ENCODE measurements at places on chromosomes 2 and 18. TPM values are rescaled to one million over a fixed set of nuclear protein-coding genes. Genes with fewer than 3 reads are reported as not detected.

DNA sequence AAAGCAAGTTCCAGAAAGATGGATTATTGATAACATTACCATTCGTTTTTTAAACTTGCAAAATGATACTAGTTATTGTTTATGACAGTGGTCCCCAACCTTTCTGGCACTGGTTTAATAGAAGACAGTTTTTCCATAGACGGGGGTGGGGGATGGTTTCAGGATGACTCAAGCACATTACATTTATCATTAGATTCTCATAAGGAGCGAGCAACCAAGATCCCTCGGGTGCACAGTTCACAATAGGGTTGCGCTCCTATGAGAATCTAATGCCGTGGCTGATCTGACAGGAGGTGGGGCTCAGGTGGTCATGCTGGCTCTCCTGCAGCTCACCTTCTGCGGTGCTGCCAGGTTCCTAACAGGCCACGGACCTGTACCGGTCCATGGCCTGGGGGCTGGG lies 86.2 kb downstream of the BCL2 start:
- DNase-seq, result no peak

DNA sequence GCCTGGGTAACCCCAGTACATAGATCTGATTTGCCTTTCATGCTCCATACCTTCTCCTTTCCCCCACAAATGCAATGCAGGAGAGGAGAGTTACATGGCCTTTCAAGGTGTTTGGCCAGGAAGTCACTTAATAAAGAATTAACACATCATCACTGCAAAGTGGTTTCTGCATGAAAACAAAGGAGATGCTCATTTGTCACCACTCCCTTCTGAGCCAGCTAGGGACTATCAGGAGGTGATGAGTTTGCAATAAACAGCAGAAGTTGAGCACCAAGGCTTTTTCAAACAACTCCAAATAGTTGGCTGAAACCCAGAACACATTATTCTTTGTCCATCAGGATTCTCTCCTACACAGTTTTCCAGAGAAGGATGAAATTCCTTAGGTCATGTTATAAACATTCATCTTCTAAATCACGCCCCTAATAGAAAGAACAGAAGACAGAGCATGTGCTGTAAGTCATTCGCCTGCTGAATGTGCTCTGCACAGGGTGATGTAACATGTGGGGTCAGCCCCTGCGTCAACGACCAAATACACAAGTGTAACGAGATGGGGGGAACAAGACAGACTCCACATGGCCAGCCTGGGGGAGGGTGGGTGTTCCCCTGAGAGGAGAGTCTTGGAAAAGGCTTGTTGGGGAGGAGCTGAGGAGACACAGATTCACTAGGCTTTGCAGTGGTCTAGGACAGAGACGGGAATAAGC lies 87.3 kb upstream of the RMDN2 start:
- DNase-seq, result no peak

DNA sequence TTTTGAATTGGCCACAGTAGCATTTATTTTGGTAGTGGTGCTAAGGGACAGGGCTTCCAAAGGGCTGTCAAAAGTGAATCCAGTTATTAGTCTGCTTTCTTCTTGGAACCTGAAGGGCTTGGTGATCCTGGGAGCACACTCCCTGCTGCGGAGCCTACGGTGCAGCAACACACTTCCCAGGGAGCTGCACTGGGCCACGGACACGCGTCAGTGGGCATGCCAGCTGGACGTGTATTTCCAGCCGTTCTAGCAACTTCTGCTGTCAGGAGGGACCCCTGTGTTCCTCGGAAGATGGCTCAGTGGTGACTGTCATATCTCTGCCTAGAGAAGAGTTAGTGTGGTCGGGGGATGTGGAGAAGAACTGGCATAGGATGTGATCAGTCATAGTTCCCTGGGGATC lies 204.6 kb downstream of the SOCS6 start:
- no peak for DNase-seq

- no peak for DNase-seq
Observed at GRCh38 chr2:237199577-237199976, 113.9 kb downstream of the COPS8 start.

DNA sequence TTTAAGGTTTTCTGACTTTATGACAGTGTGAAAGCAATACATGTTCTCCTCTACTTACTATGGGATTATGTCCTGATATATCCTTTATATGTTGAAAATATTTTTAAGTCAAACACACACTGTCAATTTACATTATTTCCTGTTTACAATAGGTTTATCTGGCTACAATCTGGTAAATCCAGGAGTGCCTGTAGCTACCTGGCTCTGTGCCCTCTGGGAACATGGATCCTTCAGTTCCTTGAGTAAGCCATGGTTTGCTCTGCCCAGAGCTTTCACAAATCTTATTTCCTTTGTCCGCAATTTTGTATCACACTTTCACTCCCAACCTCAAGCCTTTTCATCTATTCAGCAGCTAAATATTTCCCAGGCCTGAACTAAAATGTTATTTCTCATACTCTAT lies 1582.2 kb upstream of the NXPH2 start:
- DNase-seq, result no peak

GRCh38 chr2:41723526-41723925 lies 324.3 kb upstream of the PKDCC start:
- no peak for DNase-seq

GRCh38 chr2:231611273-231612108 lies 18.8 kb downstream of the TEX44 start:
- DNase-seq, result no peak

The MGAT4A gene
- total RNA-seq, result 25.0 TPM

DNA sequence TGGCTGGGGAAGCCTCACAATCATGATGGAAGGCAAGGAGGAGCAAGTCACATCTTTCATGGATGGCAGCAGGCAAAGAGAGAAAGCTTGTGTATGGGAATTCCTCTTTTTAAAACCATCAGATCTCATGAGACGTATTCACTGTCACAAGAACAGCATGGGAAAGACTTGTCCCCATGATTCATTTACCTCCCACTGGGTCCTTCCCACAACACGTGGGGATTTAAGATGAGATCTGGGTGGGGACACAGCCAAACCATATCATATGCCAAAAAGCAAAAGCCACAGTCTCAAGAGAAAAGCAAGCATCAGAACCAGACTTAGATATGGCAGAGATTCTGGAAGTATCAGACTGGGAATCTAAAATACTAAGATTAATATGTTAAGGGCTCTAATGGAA lies 30.0 kb upstream of the SCRN3 start:
- DNase-seq, result no peak

The SERPINB13 gene
- total RNA-seq, result not detected

DNA sequence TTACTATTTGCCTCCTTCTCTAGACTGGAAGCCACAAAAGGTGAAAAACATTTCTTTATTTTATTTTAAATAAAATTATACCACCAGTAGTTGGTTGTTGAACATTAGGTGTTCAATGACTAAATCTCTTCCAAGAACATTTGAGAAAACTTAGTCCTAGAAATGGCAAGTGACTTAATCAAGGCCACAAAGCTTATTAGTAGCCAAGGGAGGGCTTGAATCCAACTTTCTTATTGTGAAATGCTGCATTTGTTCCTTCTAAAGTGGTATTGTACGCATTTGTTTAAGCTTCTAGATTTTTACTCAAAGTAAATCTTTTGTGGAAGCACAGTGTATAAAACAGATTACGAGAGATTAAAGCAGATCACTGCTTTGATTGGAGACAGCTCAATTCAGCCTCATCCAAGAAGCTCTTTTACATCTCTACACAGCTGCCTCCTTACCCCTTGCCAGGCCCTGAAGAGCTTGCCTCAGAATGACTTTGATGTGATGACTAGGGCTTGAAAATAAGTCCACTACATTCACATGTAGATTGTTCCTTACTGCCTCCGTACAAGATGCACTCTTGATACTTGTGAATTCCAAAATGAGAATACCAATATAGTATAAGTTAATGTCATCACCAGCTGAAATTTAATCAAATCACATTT lies 244.8 kb downstream of the XIRP2 start:
- DNase-seq, result no peak

Data from natural killer cell treated with Interleukin-12 subunit alpha and Interleukin-12 subunit beta and Interleukin-15 and Interleukin-18, amount 100 ng/mL, for 72 hours (primary cell).